ENCODE measurements at places on chromosomes 7 and 10.

- DNase-seq: no peak
These were observed 50.6 kb downstream of the AOAH start for GRCh38 chr7:36673703-36674102.

GRCh38 chr10:98264378-98265065 is 3.5 kb downstream of the LOXL4 start:
- DNase-seq: no peak

- no peak for DNase-seq
These were observed 3.4 kb upstream of the ITGB1 start for GRCh38 chr10:32961343-32961894.

DNA sequence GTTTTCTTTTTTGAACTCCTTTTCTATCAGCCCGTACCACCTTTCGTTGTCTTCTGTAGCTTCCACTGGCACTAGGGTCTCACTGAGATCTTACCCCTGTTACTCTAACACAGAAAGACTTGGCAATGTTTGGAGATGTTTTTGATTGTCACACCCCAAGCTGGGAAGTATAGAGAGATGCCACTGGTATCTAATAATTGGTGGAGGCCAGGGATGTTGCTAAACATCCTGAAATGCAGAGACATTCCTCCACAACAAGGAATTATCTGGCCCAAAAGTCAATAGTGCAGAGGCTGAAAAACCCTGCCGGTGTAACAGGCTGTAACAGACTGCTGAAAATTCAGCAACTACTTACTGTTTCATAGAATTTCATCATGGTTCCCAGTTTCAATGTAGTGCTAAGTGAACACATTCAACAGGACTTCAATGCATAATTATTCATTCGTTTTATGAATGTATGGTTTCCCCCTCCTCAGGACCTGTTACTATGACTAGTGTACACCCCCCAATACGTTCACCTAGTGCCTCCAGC is 115.9 kb downstream of the TRIM24 start:
- DNase-seq: no peak

DNA sequence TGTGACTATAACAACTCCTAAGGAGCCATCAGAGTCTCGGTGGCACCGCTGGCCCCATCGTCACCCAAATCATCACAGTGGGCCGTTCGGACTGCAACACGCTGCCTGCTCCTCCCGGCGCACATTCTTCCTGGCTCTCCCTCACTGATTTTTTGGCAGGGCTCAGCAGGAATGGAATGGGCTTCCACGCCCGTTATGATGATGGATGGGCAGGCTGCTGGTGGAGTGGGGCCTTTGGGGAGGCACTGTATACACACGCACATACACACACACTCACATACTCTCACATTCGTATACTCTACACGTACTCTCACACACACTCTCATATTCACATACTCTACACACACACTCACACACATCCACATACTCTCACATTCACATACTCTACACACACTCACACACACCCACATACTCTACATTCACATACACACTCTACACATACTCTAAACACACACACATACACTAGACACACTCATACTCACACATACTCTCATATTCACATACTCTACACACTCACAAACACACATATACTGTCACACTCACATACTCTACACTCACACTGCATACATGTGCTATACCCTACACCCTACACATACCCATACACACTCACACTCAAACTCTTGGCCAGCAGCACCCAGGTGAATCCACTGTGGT is 99.8 kb downstream of the KCNMA1 start:
- DNase-seq: no peak

- no peak for DNase-seq
These were observed 49.5 kb upstream of the EBF3 start for GRCh38 chr10:130013335-130014262.

DNA sequence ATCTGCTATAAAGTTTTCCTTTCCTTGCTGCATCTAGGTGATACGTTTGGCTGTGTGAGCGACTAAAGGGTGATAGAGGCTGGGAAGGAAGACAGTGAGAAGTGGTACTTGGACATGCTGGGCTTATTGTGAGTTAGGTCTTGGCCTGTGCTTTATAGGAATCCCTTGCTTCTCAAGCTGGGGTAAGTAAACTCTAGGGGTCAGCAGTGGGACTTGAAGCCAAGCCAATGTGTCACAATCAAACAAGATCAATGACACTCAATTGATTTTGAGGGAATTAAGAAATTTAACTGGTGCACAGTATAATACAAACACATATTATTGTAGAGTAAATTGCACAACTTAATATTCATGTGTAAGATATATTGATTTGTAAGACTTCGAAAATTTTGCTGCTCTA is 155.8 kb upstream of the AOAH start:
- no peak for DNase-seq

- no peak for DNase-seq
These were observed 83.9 kb upstream of the FGFR2 start for GRCh38 chr10:121681997-121682687.

DNA sequence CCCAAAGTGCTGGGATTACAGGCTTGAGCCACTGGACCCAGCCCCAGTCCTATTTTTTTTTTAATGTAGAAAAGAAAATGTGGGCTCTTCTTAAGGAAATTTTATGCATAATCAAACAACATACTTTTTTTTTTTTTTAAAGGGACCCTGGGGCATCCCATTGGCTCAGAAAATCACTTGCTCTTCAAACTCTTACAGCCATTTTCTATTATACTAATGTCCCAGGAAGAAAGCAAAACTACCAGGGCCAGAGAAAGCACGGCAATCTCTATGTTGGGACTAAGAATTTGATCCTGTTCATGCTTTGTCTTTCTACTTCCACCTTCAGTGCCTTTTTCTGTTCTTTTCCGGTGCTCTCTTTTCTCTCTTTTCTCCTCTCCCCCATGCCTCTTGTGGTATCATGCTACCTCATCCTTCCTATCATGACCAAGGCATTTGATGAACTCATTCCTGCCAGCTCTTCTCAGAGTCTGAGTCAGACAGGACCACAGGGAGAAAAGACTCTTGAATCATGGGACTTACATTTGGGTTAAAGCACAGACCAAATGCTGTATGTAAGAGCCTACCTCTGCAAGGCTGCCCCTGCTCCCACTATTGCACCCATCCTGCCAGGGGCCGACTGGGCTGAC is 76.4 kb upstream of the CCNY start:
- DNase-seq: no peak

DNA sequence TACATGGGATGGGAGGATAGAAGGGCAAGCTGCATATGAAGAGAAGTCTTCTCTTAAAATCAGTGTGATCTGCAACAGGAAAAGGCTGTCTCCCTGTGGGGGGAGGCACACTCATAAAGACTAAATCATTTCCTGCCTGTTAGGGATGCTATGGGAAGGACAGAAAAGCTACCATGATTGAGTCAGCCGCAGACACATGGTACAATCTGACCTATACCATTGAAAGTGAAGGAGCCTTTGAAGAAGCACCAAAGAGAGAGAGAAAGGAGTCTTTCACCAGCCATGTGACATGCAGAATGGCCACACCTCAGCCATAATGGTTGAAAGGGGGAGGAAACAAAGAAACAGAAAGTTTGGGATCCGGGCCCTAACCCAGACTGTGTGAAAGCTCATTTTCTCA is 29.1 kb downstream of the NUDCD3 start:
- DNase-seq: no peak

GRCh38 chr10:11655836-11656235 is 44.4 kb upstream of the USP6NL start:
- DNase-seq: no peak

- DNase-seq: no peak
These were observed 19.8 kb upstream of the KDM7A start for GRCh38 chr7:140196361-140197217.

DNA sequence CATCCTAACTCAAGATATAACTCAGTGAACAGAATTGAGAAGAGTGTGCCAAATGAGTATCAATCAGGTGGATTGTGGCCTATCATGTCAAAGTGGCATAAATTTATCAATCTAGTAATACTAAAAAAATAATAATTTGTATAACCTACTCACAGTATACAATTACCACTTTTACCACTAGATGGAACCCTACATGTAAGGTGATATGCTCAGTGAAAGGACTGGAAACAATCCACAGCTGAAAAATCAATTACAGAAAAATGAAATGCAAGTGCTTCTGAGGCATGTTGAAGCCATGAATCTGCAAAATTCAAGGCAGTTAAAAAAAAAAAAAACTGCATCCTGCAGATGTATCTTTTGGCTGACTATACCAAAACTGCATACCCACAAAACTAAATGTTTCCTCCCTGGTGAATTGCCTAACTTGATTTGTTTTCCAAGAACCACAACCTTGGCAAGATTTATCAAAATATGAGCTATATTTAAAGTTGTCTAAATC is 13.9 kb downstream of the ARHGAP19 start:
- no peak for DNase-seq

DNA sequence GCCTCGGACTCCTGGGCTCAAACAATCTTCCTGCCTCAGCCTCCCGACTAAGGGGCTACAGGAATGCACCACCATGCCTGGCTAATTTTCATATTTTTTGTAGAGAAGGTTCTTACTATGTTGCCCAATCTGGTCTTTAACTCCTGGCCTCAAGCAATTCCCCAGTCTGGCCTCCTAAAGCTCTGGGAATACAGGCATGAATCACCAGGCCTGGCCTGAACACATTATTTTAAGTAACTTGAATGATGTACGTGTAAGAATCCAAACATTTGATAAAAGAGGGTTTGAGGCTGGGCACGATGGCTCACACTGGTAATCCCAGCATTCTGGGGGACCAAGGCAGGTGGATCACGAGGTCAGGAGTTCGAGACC is 13.0 kb upstream of the BAMBI start:
- no peak for DNase-seq

DNA sequence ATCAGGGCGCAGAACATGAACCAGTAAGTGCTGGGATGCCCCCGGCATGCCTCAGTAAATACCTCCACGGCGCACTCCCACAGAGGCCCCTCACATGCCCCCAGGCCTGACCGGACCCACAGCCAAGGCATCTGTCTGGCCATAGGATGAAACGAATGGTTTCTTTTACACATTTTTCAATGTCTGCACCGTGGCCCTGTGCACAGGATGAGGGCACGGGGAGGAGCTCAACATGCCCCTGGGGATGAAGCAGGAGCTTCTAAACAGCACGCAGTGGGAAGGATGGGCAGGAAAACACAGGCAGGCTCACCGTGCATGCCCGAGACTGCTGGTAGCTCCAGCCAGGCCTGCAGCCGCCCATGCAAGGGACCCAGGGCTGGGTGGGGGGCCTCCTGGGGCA is 283.3 kb downstream of the TNS3 start:
- no peak for DNase-seq

GRCh38 chr10:4266416-4267085 is 481.5 kb upstream of the KLF6 start:
- no peak for DNase-seq

DNA sequence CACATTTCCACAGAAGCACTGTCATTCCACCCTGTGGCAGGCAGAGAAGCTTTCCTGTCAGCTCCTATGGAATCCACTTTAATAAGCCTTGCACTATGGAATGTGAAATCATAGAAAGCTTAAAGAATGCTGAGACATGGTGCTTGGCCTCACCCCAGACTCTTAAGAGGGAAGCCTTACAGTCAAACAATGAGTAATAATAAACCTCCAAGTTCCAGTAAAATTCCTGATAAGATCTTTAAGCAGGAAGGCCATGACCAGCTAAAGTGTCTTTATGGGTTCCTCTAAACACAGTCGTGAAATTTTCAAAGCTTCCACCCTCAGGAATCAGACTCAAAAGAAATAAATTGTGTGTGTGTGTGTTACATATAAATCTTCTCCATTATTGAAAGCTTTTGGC is 11.9 kb upstream of the TEX36 start:
- DNase-seq: no peak

DNA sequence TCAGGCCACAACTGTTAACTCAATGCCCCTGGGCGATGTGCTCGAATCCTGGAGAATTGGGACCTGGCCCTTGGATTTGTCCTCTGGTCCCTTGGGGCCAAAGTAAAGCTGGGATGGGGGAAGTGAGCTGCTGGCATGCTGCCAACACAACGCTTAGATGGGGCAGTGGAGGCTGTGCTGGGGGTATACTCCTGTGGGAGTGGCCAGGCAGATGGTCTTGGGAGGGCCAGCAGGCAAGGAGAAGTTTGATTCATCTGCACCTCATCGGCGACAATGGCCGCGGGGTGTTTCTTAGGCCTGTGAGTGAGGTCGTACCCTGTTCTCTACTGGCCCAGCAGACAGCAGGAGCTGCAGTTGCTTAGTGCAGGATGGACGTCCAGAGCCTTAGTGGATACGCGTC is 139.0 kb upstream of the MTPN start:
- DNase-seq: no peak

GRCh38 chr7:27096768-27097514 is 1.1 kb upstream of the HOXA1 start:
- DNase-seq: no peak

- no peak for DNase-seq
These were observed 75.9 kb upstream of the MAGI2 start for GRCh38 chr7:79529214-79529880.

- no peak for DNase-seq
These were observed 29.3 kb upstream of the SH3PXD2A start for GRCh38 chr10:103884681-103885139.

DNA sequence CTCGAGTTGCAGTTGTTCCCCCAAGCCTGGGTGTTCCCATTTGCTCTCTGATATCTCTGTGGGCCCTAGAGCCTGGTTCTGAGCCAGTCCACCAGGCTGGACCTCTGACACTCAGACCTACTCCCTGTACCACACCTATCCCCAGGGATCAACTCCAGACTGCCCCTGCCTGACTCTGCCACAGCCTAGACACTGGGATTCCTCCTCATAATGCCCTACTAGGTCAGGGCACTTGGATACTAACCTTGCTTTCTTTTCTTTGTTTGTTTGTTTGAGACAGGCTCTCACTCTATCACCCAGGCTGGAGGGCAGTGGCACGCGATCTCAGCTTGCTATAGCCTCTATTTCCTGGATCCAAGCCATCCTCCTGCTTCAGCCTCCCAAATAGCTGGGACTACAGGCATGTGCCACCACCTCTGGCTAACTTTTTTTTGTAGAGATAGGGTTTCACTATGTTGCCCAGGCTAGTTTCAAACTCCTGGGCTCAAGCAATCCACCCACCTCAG is 30.8 kb upstream of the PDCD4 start:
- no peak for DNase-seq

GRCh38 chr10:11311027-11311426 is 293.4 kb downstream of the CELF2 start:
- no peak for DNase-seq

DNA sequence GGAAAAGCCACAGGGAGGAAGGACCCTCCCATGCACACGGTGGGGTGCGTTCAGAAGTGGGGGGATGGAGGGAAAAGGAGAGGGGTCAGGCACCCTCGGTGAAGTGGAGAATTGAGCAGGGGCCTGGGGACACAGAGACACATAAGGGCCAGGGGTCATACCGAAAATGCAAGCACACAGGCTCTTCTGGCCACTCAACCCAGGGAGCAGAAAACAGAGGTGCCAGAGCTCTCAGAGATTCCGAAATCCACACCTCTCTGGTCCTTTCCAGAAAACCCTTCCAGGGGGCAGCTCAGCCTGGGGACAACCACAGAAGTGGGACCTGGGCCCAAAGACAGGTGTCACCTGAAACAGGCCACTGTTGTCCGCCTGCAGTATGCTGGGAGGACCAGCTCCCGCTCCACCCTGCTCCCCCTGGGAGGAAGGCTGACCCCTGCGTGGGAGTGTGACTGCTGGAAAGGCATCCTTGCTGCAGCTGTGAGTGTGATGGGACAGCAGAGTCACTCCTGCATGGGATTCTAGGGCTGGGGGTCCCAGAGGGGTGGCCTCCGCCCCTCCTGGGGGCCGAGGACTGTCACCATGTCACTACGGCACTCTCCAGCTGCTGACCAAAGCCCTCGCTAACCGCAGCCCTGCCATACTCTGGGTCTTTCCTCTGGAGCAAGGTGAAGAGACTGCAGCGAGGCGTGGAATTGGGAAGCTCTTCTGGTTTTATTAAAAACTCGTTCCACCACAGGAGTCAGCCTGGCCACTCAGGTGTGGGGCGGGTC is 63.1 kb downstream of the TMEM209 start:
- DNase-seq: no peak

Measured in stimulated activated CD8-positive, alpha-beta memory T cell treated with anti-CD3 and anti-CD28 coated beads, Interleukin-15, amount 100 ng/mL, for 4 hours (primary cell).